ENCODE measurements at places on chromosomes 12 and 14. TPM values are rescaled to one million over a fixed set of nuclear protein-coding genes. Genes with fewer than 3 reads are reported as not detected.

Gene PMCH
- total RNA-seq: not detected

DNA sequence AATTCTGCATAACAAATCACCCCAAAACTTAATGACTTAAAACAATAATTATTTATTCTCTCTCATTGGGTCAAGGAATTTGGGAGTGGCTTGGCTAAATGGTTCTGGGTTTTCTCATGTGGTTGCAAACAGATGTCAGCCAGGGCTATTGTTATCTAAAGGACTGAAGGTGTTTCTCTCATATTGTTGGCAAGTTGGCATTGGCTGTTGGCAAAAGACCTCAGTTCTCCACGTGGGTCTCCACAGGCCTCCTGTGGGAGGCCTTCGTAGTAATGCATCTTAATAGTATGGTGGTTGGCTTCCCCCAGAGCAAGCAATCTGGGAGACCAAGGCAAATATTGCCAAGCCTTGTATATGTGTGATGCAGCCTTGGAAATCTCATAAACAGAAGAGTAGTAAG, 14.4 kb downstream of the GALNT16 start:
- DNase-seq: no peak

DNA sequence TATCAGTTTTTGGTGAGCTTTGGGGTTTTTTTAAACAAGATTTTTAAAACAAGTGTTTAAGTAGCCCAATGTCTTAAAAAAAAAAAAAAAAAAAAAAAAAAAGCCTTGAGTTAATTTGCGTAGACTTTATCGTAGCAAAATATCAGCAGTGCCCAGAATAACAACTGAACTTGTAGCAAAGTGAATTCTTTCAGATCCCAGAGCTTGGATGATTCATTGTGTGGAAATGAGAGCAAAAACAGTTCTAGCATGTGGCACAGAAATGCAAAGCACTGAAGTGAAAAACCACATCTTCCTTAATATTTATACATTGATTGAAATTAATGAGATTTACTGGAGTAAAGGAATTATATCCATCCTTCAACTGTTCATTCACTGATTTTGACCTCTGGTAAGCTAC, 258.1 kb downstream of the EGLN3 start:
- no peak for DNase-seq

- DNase-seq: no peak
These were observed 33.1 kb downstream of the KNTC1 start for GRCh38 chr12:122560138-122560537.
